ENCODE measurements at places on chromosomes 4 and X. TPM values are rescaled to one million over a fixed set of nuclear protein-coding genes. Genes with fewer than 3 reads are reported as not detected.

DNA sequence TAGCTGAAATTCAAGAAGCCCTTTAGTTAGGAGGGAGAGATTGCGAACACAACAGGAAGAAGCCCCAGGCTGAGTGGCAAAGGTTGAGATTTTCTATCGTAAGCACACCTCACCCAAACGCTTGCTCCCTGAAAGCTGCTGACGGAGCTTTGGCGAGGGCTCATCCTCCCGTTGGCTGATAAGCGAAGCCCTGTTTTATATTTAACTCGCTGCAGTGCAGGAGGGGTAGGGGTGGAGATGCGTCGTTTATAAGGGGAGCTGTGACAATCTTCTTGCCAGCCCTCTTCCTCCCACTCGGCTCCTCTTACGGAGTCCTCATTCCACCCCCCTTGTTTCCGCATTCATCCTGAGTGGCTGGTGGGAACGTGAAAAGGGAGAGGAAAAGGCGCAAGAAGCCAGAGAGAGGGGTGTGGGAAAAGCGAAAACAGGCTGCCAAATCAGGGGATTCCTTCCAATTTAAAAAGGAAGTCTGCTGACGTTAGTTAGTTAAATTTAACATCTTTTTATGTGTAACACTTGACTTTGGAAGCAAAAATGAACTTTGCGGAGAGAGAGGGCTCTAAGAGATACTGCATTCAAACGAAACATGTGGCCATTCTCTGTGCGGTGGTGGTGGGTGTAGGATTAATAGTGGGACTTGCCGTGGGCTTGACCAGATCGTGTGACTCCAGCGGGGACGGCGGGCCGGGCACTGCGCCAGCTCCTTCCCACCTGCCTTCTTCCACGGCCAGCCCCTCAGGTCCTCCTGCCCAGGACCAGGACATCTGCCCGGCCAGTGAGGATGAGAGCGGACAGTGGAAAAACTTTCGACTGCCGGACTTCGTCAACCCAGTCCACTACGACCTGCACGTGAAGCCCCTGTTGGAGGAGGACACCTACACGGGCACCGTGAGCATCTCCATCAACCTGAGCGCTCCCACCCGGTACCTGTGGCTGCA is at the start of gene ENPEP:
Gene ENPEP, plus strand, starts transcription at position 275 of the 938 bp plus-strand sequence. Its CDS starts 260 bp downstream, at position 535.
- DNase-seq: no peak

GRCh38 chrX:153924149-153924861 is 1.8 kb downstream of the ARHGAP4 start:
- DNase-seq: no peak

GRCh38 chr4:98657531-98658286 is 702 bp downstream of the TSPAN5 start:
- DNase-seq: peak; percentile 78

DNA sequence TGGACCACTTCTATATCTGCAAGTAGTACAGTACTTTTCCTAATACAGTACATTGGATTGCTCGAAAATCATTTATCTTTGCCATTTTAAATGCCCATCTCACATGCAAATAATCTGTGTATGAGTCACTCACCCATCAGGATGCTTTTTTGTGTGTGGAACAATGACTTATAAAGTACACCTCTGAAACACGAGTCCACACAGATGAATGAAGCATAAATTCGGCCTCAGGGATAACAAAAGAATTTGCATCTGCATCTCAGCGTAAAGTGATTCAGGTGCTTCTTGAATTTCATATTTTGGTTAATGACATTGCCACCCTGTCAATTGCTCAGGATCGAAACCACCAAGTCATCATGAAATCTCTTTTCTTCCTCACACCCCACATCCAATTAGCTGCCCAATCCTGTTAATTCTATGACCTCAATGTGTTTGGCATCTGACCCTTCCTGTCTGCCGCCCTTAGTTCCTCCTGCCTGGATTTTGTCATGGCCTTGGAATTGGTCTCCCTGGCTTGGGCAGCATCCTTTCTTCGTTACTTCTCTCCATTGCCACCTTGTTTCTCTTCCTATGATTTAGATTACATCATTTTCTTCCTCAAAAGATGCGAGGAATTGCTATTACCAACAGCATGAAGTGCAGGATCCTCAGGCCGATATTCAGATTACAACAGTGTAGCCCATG is 161.6 kb upstream of the MID1 start:
- peak; percentile 56 for DNase-seq

GRCh38 chr4:125750828-125751466 is 436.2 kb downstream of the FAT4 start:
- DNase-seq: no peak

CCDC149 gene
- 4.2 TPM for total RNA-seq

FAM47A gene
- total RNA-seq: not detected

DNA sequence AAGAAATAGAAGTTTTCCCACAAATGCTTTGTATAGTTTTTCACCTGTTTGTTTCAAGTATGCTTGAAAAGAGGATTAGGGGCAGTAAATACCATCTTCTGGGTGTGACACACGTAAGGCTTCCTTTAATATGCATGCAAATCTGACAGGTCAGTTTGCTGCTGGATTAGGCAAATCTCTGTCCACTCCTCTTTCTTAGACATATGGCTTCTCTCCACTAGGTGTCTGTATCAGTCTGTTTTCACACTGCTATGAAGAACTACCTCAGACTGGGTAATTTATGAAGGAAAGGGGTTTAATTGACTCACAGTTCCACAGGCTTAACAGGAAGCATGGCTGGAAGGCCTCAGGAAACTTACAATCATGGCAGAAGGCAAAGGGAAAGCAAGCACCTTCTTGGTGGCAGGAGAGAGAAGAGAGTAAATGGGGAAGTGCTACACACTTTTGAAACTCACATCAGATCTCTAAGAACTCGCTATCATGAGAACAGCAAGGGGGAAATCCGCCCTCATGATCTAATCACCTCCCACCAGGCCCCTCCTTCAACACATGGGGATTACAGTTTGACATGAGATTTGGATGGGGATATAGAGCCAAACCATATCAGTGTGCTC is 66.9 kb downstream of the TAB3 start:
- DNase-seq: no peak

- peak; percentile 99 for DNase-seq
Measured at GRCh38 chr4:125266901-125267604, 47.7 kb upstream of the FAT4 start.

TMEM129 gene
- total RNA-seq: 34.4 TPM

- peak; percentile 31 for DNase-seq
Measured at GRCh38 chr4:37780444-37781130, 45.9 kb upstream of the PGM2 start.

MAGEA12 gene
- total RNA-seq: not detected

ENOPH1 gene
- total RNA-seq: 136 TPM

- DNase-seq: no peak
Measured at GRCh38 chr4:123616951-123617461, 220.4 kb downstream of the SPRY1 start.

DNA sequence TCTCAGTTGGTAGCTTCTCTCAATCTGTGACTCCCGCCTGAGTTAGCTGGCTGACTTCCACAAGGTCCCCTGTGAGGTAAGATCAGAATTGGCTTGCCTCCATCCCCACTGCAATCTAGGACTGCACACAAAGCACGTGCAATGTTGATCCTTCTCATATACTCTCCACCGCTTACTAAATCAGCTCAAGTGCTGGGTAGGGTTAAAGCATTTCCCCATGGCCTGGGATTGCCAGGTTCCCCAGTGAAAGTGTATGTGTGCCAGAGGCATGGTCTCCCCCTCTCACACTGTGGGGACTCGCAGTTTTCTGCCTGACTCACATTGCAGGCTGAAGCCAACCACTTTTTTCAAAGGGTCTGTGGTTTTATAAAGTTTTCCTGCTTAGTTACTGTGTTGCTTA is 886.9 kb downstream of the FAM133A start:
- DNase-seq: no peak

DNA sequence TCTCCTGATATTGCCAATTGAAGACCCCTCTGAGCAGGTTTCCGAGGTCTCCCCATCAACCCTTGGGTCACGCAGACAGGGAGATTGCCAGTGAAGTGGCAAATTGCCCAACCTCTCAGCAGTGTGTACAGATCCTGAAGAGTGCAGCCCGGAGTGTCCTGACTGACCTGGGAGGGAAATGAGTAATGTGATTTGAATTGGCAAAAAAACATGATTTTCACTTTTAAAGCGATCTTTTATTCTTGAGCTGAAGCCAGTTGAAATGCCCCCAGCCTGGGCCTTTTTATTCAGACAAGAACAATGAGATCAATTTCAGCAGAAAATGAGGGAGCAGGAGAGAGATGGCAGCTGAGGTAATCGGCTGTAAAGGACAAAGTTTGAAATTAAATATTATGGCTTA is 401.8 kb downstream of the RAPGEF2 start:
- DNase-seq: no peak

DNA sequence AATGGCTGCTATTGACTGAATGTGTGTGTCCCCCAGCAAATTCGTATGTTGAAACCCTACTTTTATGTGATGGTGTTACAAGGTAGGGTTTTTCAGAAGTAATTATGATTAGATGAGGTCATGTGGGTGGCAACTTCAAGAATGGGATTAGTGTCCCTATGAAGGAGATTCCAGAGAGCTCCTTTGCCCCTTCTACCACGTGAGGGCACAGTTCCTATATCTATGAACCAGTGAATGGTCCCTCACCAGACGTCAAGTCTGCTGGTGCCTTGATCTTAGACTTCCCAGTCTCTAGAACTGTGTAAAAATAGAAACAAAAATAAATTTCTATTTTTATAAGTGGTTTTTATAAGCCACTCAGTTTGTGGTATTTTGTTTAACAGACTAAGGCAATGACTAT is 1137.6 kb upstream of the IGFBP7 start:
- DNase-seq: no peak

- DNase-seq: no peak
Measured at GRCh38 chrX:108148524-108148923, 56.9 kb downstream of the ATG4A start.

CPZ gene
- total RNA-seq: not detected

DNA sequence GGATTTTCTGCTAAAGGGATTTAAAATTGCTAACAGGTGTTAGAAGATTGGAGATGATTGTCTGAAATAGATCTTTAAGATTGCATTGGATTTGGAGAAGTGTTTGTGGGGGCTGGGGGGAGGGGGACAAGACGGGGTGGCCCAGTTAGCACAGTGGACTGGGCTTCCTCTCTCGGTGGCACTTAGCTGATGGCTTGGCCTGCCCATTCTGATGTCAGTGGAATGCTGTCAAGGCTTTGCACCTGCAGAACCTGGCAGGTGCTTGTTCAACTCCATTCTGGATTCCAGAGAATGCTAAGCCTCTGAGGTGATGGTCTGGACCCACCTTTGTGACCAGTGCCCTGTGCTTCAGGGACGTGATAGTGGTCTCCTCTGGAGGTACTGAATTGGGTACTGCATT is 43.7 kb downstream of the ADD1 start:
- DNase-seq: no peak

DNA sequence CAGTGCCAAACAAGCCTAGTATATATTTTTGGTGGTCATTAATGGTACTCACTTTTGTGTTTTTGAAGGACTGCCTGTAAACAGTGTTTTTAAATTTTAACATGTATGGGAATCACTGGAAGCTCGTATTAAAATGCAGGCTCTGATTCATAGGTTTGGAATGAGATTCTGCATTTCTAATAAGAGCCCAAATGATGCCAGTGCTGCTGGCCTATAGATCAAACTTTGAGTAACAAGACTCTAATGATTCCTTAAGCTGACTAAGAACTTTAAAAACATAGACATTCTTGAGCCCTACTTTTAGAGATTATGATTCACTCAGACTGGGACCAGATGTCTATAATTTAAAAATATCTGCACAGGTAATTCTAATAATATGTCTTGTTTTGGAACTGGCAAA is 823.2 kb upstream of the LCORL start:
- peak; percentile 8 for DNase-seq

GRCh38 chrX:122868631-122869030 is 315.4 kb upstream of the GRIA3 start:
- DNase-seq: no peak

DNA sequence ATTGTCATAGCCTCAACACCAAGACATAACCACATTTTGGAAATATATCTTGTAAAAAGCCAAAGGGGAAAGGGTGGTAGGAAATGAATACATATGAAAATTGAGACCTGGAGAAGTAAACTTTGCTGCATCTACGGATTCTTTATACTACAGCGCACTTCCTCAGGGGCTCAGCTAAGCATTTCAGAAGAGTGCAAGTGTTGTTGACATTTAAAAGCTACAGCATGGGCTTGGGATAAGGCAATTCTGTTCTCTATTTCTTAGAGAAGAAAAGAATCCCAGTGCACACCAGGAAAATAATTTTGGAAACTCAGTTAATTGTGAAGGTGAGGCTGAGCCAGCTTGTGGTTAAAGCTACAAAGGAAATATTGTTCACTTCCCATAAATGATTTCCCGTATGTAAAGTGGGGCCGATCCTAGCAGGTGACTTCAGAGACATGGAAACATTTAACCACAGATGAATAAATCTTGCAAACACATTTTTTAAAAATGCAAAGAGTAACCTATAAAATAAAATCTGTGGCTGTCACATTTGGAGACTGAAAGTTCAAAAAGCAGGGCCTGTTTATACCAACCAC is 12.6 kb upstream of the GBA3 start:
- DNase-seq: no peak

DNA sequence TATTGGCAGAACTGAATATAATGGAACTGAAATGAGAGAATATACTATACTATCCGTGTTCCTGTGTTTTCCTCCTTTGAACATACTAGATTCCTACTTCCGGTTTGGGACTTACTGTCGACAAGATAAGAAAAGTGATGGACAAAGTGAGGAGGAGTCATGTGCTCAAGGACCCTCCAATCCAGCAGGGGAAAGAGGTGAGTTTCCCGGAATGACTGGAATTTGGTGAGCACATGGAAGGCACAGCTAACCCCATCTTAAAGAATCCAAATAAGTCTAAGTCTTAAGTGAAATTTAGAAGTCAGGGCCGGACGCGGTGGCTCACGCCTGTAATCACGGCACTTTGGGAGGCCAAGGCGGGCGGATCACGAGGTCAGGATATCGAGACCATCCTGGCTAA is 36.6 kb upstream of the SH3D19 start:
- DNase-seq: no peak

RAB39B gene
- total RNA-seq: 2.6 TPM

Data from bronchial epithelial cell (primary cell).